ENCODE measurements at places on chromosomes 16 and 17. TPM values are rescaled to one million over a fixed set of nuclear protein-coding genes. Genes with fewer than 3 reads are reported as not detected.

- no peaks in the 10 kb centered on the region for H3K4me1 ChIP-seq
- no peaks in the 10 kb centered on the region for H3K36me3 ChIP-seq
- H3K27me3 ChIP-seq = no peaks in the 10 kb centered on the region
Observed at GRCh38 chr16:62224646-62225209, 188.5 kb upstream of the CDH8 start.

DNA sequence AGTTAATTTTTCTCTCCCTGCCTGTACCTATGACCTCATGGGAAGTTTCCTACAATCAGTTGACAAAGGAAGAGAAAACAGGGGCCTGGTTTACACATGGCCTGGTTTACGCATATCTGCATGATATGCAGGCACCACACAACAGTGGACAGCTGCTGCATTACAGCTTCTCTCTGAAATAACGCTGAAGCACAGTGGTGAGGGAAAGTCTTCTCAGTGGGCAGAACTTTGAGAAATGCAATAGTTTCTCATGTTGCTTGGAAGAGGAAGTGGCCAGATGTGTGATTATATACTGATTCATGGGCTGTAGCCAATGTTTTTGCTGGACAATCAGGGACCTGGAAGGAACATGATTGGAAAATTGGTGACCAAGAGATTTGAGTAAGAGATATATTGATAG lies 324.1 kb upstream of the GOT2 start:
- no peak overlapping the region for H3K4me3 ChIP-seq
- no peaks in the 10 kb centered on the region for H3K27me3 ChIP-seq
- H3K36me3 ChIP-seq = no peaks in the 10 kb centered on the region

DNA sequence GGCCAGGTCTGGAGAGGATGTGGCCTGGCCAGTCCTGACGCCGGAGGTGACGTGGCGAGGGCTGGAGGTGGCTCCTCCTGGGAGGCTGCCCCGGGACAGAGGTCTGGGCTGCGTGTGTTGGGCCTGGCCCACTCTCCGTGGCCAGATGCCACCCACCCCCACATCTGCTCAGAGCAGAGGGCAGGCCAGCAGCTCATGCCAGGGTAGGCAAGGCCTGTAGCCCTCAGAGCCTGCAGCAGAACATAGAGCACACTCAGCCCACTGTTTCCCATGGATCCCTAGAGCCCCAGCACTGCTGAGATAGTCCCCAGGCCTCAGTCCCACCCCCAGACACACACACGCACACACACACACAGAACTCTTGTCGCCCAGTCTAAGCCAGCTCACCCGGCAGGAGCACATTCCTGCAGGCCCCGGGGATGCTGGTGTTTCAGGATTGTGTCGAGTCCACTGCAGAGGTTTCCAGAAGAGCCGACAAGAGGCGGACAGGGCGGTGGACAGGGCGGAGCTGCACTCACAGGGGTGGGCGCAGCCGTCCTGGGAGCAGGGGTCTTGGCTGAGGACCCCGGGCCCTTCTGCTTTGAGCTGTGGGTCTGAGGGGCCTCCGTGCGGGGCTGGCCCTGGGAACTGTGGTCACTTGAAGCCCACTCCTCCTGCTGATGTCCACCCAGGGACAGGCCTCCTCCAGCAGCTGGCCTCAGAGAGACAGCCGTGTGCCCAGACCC lies 33.4 kb downstream of the SOX8 start:
- H3K27me3 ChIP-seq = peaks cover 47% of the 10 kb centered on the region
- no peak overlapping the region for H3K27ac ChIP-seq
- no peaks in the 10 kb centered on the region for H3K4me1 ChIP-seq
- H3K36me3 ChIP-seq = no peaks in the 10 kb centered on the region

- no peak overlapping the region for H3K4me3 ChIP-seq
- no peaks in the 10 kb centered on the region for H3K4me1 ChIP-seq
- H3K27me3 ChIP-seq = no peaks in the 10 kb centered on the region
- DNase-seq = no peak
Observed at GRCh38 chr16:8739989-8740704, 57.3 kb downstream of the TMEM186 start.

DNA sequence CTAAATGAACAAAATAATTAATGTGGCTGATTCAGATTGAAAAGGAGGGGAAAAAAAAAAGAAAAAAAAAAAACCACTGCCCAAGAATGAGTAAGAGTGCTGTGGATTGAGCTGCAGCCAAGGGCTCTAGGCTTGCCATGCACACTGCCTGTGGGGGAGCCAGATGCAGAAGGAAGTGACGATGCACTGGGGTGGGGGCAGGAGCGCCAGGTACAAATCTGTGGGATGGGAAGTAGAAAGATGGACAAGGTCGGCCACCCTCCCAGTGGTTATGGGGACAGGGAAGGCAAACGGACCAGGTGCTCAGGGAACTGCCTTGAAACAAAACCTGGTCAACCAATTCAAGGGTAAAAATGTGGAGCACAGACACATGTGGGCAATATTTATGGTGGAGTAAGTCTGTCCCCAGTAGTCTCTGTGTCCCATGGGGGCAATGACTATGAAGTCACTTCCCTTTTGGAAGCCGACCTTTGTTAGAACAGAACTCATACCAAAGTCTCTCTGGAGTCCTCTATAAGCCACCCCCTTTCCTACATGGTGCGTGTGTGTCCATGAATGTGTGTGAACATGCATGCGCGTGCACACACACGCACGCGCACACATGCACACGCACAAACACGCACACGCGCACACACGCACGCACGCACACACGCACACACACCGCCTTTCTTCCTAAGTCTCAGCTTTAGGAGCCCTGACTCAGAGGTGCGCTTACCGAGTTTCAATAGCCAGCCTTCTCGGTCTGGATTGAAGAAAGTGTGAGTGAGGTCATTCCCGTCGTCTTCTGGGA lies 84.3 kb downstream of the CYTH1 start:
- no peak for DNase-seq
- H3K36me3 ChIP-seq = no peaks in the 10 kb centered on the region
- H3K4me3 ChIP-seq = no peak overlapping the region
- H3K27me3 ChIP-seq = no peaks in the 10 kb centered on the region

GRCh38 chr16:74720579-74720978 lies 19.9 kb upstream of the MLKL start:
- H3K36me3 ChIP-seq = no peaks in the 10 kb centered on the region
- peaks cover 6% of the 10 kb centered on the region for H3K27me3 ChIP-seq
- no peak for DNase-seq
- H3K4me3 ChIP-seq = no peak overlapping the region
- H3K27ac ChIP-seq = no peak overlapping the region

DNA sequence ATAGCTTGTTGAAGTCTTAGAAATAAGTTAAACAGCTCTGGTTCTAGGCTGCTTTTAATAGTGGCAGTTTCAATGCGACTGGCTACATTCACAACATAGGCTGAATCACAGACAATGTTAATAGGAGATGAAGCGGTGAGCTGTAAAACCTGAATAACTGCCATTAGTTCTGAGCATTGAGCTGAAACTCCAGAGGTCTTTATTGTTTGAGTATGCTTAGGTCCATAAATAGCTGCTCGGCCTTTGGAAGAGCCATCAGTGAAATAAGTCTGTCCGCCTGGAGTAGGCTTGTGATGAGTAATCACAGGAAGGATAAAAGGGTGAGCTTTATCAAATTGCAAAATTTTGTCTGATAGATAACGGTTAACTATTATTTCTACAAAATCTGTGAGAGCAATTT lies 9.4 kb upstream of the ZNF689 start:
- H3K27ac ChIP-seq = no peak overlapping the region
- no peaks in the 10 kb centered on the region for H3K4me1 ChIP-seq
- H3K27me3 ChIP-seq = no peaks in the 10 kb centered on the region
- no peak for DNase-seq
- no peak overlapping the region for H3K4me3 ChIP-seq

DNA sequence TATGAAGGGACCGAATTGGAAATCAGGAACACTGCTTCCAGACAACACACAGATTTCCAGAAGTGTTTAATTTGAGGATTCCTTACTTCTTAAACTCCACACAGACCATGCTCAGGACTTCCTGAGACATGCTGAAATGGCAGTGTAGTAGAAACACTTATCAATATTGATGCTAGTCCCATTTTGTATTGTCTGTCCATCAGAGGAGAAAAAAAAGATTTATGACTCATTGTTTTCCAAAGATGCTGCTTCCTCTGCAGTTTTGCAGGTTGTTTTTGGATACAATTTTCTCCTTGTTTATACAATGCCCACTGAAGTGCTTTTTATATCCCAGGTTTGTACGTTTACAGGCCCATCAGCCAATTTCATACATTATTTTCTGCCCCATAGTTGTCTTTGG lies 68.3 kb upstream of the TANC2 start:
- H3K4me1 ChIP-seq = peaks cover 8% of the 10 kb centered on the region
- no peak overlapping the region for H3K4me3 ChIP-seq

DNA sequence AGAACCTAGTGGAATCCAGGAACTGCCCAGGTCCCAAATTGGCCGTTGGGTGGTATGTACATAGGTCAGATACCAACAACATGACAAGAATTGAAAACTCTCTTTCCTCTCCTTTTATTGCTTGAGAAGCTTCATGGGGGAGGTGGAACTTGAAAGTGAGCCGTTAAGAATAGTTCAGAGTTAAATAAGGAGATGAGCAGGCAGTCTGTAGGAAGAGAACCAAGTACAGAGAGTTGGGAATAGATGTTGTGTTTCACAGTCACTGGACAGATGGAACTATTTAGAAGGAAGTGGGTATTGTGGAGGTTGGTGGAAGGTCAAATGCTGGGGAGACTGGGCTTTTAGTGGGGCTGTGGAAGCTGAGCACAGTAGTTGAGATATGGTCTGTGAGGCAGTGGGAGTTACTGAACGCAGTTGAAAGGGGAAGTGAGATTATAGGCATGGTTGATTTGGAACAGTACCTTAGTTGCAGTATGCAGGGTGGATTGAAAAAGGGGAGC lies 26.4 kb downstream of the ARHGAP44 start:
- H3K4me3 ChIP-seq = no peak overlapping the region
- H3K27me3 ChIP-seq = no peaks in the 10 kb centered on the region
- H3K27ac ChIP-seq = no peak overlapping the region
- no peaks in the 10 kb centered on the region for H3K36me3 ChIP-seq
- DNase-seq = no peak

GRCh38 chr17:40522961-40523310 lies 21.5 kb upstream of the TNS4 start:
- no peaks in the 10 kb centered on the region for H3K4me1 ChIP-seq
- no peak overlapping the region for H3K27ac ChIP-seq
- H3K4me3 ChIP-seq = no peak overlapping the region
- no peaks in the 10 kb centered on the region for H3K27me3 ChIP-seq

DNA sequence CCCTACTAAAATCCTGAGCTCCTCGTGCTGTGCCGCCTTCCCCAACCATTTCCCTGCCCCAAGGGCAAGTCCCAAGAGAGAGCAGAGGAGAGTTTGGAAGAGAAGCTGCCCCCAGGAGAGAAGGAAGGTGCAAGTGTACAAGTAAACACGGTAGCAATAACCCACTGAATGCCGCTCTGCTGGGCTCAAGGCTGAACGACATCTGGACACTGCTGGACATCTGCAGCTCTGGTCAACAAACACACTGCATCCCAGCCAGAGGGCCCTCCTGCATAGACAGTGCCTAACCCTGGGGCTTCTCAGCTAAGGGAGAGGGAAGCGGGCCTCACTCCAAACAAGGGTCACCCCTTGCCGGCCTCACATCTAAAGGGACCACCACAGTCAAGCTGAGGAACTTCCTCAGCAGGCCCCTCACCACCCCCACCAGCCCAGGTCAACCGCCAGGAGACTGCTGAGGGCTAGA lies 12.7 kb downstream of the JUP start:
- peaks cover 38% of the 10 kb centered on the region for H3K4me1 ChIP-seq
- H3K36me3 ChIP-seq = no peaks in the 10 kb centered on the region
- H3K4me3 ChIP-seq = no peak overlapping the region

- no peaks in the 10 kb centered on the region for H3K36me3 ChIP-seq
- no peak for DNase-seq
- no peak overlapping the region for H3K27ac ChIP-seq
- H3K27me3 ChIP-seq = no peaks in the 10 kb centered on the region
Observed at GRCh38 chr16:68272507-68273209, 8.3 kb downstream of the SLC7A6 start.

GRCh38 chr16:11410376-11411058 lies 65.3 kb downstream of the RMI2 start:
- no peak overlapping the region for H3K4me3 ChIP-seq
- no peaks in the 10 kb centered on the region for H3K27me3 ChIP-seq
- DNase-seq = no peak
- no peaks in the 10 kb centered on the region for H3K4me1 ChIP-seq
- H3K36me3 ChIP-seq = no peaks in the 10 kb centered on the region

DNA sequence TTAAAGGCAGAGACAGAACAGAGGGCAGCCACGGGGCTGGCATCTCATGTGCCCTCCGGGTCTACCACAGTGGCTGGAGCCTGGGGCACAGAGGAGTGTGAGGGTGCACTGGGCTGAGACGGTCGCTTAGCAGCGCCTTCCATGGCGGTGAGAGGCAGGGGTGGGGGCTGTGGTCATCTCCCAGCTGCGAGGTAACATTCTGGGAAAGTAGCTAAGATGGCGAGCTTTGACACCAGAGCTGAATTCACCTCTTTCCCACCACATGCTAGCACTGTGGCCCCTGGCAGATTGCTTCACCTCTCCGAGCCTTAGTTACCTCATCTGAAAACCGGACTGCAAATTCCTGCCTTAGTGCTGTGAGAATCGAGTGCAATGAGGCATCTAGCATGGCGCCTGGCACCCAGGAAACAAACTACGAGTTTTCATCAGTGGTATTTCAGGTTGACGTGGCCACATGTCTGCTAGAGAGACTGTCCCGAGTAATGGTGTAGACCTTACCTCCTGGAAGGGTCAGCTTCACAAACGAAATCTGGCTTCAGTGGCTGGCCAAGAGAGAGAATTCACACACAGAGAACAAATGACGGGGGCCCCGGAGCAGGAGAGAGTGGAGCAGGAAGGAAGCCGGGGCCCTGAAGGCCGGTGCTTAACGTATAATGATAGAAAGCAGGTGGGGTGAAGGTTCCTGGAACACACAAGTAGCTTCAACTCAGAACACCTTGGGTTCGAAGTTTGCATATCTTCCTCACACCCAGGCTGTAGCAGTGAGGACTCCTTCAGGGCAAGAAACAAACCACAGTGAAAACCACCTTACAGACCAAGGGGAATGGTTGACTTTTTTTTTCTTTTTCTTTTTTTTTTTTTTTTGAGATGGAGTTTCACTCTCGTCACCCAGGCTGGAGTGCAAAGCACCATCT lies 63.9 kb upstream of the RPH3AL start:
- peaks cover 55% of the 10 kb centered on the region for H3K4me1 ChIP-seq
- H3K36me3 ChIP-seq = no peaks in the 10 kb centered on the region
- H3K4me3 ChIP-seq = no peak overlapping the region
- no peak overlapping the region for H3K27ac ChIP-seq
- H3K27me3 ChIP-seq = no peaks in the 10 kb centered on the region

DNA sequence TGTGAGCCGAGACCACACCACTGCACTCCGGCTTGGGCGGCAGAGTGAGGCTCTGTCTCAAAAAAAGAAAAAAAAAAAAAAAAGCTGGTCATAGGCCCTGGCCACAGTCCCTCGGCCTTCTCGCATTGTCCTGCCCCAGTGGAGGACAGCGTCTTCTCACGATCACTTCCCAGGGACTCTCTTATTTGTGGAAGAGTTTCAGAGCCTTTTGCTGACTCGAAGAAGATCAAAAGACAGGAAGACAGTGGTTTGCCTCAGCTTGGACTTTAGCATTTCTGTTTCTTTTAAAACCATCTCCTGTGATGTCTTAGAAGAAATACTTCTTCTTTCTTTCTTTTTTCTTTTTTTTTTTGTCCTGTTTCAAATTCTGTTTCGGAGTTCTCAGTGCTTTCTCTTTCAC lies 210.0 kb downstream of the FTO start:
- no peaks in the 10 kb centered on the region for H3K36me3 ChIP-seq
- H3K4me3 ChIP-seq = no peak overlapping the region
- H3K4me1 ChIP-seq = peaks cover 19% of the 10 kb centered on the region
- no peak for DNase-seq
- no peaks in the 10 kb centered on the region for H3K27me3 ChIP-seq

The TBX2 gene
- 104 TPM for total RNA-seq

The NXPH3 gene
- 2.1 TPM for total RNA-seq

The CLEC18B gene
- total RNA-seq = 2.2 TPM

The KRTAP9-4 gene
- total RNA-seq = not detected

The GPRC5C gene
- total RNA-seq = 107 TPM
